ENCODE measurements at places on chromosomes 4 and X. TPM values are rescaled to one million over a fixed set of nuclear protein-coding genes. Genes with fewer than 3 reads are reported as not detected.

Gene PPARGC1A
- total RNA-seq, result 1.4 TPM

Gene SH2D1A
- total RNA-seq, result not detected

Gene GJB1
- not detected for total RNA-seq

DNA sequence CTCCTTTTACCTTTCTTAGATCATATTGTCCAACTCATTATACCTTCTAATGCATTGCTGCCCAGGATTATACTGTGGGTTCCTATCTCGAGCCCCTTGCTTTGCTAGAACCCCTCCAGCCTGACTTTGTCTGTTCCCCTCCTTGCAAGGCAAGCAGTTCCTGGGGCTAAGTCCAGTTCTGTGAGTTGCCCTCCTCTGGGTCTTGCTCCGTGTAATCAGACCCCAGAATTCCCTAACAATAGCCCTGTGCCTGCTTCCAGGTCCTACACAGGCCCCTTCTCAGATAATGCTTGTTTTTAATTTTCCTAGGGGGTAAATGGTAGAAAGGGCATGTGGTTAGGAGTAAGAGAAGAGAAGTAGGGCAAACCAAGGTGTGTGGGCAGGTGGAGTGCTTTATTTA, 145.9 kb downstream of the FSTL5 start:
- no peak for DNase-seq
- H3K27ac ChIP-seq, result no peak overlapping the region
- no peaks in the 10 kb centered on the region for H3K27me3 ChIP-seq
- no peaks in the 10 kb centered on the region for H3K4me1 ChIP-seq

DNA sequence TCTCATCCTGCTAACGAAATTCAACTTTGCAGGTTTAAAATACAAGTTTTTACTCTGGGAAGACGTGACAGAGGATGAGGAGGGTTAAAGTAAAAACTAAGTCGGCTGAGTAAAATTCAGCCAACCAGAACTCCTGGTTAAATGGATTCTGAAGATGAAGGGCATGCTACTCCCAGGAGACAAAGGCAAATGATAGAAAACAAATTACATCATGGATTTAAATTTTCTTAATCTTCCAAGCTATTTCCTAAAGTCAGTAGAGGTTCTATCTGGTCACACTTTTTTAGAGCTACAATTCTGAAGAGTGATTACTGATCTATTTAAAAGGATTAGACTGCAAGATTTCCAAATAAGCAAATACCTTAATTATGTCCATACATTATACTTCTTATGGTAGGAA, 47.9 kb downstream of the ZNF827 start:
- no peak overlapping the region for H3K4me3 ChIP-seq
- peaks cover 3% of the 10 kb centered on the region for H3K36me3 ChIP-seq
- H3K27ac ChIP-seq, result no peak overlapping the region
- peaks cover 3% of the 10 kb centered on the region for H3K4me1 ChIP-seq

- H3K4me3 ChIP-seq, result no peak overlapping the region
- no peaks in the 10 kb centered on the region for H3K27me3 ChIP-seq
- H3K4me1 ChIP-seq, result peaks cover 3% of the 10 kb centered on the region
- H3K36me3 ChIP-seq, result no peaks in the 10 kb centered on the region
Observed at GRCh38 chr4:55256787-55257186, 89.3 kb upstream of the SRD5A3 start.

DNA sequence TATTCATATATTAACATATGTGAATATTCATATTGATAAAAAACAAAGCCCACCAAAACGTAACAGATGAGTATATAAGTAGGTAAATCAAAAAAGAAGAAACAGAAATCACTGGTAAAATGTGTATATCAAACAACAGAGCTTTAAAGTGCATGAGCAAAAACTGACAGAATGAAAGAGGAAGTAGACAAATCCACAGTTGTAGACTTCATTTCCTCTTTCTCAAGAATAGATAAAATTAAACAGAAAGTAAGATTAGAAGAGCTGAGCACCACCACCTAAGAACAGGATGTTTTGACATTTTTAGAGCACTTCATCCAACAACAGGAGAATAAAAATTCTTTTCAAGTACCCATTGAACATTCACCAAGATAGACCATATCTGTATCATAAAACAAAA, 64.6 kb downstream of the CNKSR2 start:
- H3K4me3 ChIP-seq, result no peak overlapping the region
- no peaks in the 10 kb centered on the region for H3K36me3 ChIP-seq
- H3K4me1 ChIP-seq, result no peaks in the 10 kb centered on the region
- no peak for DNase-seq
- H3K27me3 ChIP-seq, result no peaks in the 10 kb centered on the region

GRCh38 chr4:123463869-123464268, 67.3 kb downstream of the SPRY1 start:
- H3K27me3 ChIP-seq, result no peaks in the 10 kb centered on the region
- H3K27ac ChIP-seq, result no peak overlapping the region
- no peaks in the 10 kb centered on the region for H3K4me1 ChIP-seq
- no peak overlapping the region for H3K4me3 ChIP-seq

Data from H1 (cell line).